ENCODE measurements at places on chromosomes 1 and 21. TPM values are rescaled to one million over a fixed set of nuclear protein-coding genes. Genes with fewer than 3 reads are reported as not detected.

DNA sequence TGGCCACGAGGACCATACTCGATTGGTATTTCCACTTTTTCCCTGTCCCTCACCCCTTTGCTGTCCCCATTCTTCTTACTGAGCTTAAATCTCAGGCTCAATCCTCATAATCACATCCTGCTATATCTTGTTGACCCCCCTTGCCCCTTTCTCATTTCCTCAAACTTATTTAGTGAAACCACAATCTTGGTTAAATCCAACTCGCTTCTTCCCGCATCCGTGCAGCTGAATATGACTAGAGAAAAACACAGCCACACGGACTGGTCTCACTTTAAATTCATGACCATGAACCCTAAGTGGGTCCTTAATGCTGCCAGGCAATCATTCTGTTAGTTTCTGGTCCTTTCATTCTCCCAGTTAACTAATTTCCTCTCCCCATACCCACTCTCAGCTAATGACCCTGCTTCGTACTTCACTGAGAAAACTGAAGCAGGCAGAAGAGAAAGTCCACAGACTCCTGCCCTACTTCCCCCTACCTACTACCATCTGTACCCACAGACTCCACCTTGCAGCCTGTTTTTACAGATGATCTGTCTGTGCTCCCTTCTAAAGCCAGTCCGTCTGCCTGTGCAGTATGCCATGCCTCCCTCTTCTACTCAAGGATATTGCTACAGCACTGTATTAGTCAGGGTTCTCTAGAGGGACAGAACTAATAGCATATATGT is 96.8 kb upstream of the LMO4 start:
- DNase-seq: no peak

GRCh38 chr21:34042735-34043134 is 30.6 kb upstream of the MRPS6 start:
- no peak for DNase-seq

Gene SERINC2
- 45.8 TPM for total RNA-seq

Gene GSTM1
- total RNA-seq: not detected

DNA sequence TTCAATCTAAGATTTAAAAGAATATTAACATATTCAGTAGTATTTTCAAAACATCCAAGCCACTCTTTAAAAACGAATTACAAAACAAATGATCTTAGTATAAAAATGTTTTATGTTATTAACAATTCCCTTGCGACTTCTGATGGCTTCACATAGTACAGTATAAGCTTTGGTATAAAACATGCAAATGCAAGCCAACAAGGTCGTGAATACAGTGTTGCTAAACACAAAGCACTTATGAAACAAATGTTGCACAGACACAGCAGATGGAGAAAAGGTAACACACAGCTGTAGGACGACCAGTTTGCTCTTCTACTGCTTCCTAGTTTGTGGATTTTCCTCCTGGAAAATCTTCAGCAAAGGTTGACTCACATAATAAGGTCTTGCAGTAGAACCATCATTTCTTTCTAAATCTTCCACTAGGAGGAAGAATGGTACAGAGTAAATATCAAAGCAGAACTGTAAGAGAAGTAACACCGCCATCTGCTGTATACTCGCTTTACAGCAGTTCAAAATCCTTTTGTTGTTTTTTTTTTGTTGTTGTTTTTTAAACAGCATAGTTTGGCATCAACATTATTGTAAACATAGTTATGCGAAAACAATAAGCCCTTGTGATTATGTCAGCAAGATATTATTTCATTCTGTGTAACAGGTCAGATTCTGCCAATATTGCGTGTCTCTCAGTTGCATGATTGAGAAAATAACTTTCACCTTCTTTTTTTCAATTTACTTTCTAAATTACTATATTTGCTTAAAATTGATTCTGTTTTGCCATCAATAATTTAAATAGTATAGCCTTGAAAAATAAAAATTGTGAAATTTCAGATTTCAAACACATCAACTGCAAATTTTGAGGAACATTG is 69.5 kb downstream of the LHX8 start:
- peak; percentile 16 for DNase-seq

- no peak for DNase-seq
Observed at GRCh38 chr1:245007852-245008251, 143.5 kb upstream of the HNRNPU start.

DNA sequence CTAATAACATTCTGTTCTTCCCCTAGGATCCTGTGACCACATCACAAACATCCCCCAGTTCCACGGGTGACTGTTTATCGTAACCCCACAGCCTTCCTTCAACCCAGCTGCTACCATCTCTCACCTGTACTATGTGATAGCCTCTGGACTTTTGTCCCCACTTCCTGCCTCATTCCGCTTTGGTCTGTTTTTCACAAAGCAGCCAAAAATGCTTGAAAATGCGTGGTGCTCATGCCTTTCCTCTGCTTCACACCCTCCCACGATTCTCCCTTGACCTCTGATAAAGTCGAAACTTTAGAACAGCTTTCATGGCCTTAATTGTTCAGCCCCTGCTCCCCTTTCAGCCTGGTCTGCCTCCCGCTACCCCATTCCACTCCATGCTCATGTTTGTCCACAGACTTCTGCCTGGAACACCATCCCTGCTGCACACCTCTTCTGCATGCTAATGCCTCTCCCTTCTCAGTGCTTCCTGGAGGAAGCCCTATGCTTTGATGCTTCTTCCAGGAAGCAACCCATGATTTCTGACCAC is 165.6 kb downstream of the PLPP3 start:
- no peak for DNase-seq

Gene TRPM2
- 1.7 TPM for total RNA-seq

Gene RHBG
- total RNA-seq: not detected

GRCh38 chr1:156075775-156076204 is 6.5 kb downstream of the MEX3A start:
- no peak for DNase-seq

DNA sequence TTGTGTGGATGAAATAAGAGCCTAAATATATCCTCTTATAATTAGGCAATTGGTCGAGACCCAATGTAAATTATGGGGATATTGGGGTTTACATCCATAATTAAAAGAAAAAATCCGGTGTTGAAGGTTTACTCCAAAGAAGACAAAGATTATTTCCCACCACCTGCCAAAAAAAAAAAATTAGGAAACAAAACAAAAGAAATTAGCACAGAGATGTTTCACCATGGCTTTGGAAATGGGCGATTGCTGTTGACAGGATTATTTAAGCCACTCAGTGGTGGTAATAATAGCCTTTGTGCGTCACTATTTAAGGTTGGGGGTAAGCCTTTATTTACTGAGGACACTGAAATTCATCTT is 585 bp upstream of the GLRX2 start:
- DNase-seq: no peak

DNA sequence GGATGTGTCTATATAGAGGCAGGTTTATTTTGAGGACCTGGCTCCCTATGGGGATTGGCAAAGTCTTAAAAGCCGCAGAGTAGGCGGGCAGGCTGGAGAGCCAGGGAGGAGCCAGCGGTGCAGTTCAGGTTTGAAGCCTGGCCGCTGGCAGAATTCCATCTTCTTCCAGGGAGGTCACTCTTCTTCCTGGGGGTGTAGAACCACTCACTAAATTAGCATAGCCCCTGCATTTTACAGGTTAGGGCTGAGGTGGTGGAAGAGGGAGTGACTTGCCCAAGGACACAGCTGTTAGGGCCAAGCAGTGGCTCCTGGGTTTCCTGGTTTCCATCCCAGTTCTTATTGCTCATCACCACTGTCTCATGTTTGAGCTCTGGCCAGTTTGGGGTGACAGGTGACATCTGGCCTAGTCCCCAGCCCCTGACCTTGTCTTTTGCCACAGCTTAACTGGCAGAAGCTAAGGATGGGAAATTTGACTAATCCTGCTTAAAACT is 1.4 kb downstream of the PINK1 start:
- no peak for DNase-seq

GRCh38 chr21:25551569-25551968 is 55.7 kb downstream of the MRPL39 start:
- no peak for DNase-seq

Gene OXCT2
- 15.0 TPM for total RNA-seq

- DNase-seq: no peak
Observed at GRCh38 chr1:16175610-16176553, 20.0 kb upstream of the EPHA2 start.

DNA sequence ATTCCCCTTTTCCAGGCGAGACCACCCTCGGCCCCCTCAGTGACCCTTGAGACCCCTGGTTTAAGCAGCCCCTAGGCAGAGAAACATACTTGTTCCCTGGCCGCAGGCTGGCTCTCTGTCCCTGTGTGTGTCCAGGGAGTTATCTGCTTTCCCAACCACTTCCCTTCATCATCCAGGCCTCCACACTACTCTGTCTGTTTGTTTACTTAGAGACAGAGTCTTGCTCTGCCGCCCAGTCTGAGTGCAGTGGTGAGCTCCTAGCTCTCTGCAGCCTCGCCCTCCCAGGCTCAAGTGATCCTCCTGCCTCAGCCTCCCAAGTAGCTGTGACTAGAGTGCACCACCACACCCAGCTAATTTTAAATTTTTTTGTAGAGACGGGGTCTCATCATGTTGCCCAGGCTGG is 5.8 kb upstream of the VWA1 start:
- no peak for DNase-seq

Gene SLC9C2
- total RNA-seq: not detected

Gene CLCC1
- 17.7 TPM for total RNA-seq

DNA sequence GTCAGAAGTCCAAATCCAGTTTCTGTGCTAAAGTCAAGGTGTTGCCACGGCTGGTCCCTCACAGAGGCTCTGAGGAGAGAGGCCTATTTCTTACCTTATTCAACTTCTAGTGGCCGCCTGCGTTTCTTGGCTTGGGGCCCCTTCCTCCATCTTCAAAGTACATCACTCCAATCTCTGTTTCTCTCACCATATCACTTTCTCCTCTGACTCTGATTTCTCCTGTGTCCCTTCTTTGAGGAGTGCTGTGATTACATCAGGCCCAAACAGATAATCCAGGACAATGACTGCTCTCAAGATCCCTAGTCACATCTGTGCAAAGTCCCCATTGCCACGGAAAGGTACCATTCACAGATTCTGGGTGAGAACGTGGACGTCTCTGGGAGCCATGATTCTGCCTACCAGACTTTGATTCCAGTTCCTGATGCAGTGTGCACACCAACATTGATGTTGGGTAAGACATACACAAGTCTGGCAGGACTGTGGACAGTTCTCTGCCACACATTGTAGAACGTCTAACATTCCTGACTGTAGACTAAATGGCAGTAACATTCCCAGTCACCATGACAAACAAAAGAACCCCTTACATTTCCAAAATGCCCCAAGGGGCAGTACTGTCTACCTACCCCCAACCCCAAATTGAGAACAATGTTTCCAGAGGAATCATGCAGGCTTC is 43.0 kb upstream of the ITPKB start:
- no peak for DNase-seq

Gene CLEC20A
- not detected for total RNA-seq

Gene FCGR3B
- total RNA-seq: not detected

DNA sequence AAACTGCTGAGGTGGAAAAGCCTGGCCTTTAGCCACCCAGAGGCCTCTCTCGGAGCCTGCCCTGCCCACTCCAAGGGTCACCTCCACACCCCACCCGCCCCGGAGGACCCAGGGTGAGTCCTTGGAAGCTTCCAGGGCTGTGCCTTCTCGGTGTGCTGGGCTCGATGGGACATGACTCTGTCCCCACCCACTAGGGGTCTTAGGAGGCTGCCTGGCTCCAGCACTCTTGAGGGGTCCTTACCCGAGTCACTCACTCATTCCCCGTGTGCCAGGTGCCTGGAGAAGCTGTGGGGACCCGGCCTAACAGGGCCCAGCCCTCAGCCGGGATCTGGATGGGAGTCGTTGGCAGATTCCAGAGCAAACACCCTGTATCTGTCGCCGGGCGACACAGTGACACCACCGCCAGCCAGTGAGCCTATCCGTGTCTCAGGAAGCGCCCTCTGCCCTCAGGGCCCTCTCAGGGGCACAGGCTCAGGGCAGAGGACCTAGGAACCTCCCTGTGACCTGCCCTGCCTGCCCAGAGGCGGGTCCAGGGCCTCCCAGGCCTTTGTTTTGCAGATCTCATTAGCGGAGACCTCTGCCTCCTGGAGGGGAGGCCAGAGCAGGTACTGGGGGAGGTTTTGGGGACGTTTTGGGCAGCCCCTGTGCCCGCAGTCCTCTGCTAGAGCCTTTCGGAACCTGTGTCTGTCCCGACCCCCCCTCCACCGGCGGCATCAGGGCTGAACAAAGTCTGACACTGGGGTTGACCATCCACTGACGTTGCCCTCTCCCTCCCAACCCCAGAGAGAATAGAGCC is 3.1 kb upstream of the PRKCZ start:
- DNase-seq: no peak

Gene BEND5
- 1.9 TPM for total RNA-seq

- no peak for DNase-seq
Observed at GRCh38 chr1:87129606-87130005, 199.1 kb upstream of the LMO4 start.

GRCh38 chr1:18290740-18291412 is 183.3 kb downstream of the IGSF21 start:
- DNase-seq: no peak

DNA sequence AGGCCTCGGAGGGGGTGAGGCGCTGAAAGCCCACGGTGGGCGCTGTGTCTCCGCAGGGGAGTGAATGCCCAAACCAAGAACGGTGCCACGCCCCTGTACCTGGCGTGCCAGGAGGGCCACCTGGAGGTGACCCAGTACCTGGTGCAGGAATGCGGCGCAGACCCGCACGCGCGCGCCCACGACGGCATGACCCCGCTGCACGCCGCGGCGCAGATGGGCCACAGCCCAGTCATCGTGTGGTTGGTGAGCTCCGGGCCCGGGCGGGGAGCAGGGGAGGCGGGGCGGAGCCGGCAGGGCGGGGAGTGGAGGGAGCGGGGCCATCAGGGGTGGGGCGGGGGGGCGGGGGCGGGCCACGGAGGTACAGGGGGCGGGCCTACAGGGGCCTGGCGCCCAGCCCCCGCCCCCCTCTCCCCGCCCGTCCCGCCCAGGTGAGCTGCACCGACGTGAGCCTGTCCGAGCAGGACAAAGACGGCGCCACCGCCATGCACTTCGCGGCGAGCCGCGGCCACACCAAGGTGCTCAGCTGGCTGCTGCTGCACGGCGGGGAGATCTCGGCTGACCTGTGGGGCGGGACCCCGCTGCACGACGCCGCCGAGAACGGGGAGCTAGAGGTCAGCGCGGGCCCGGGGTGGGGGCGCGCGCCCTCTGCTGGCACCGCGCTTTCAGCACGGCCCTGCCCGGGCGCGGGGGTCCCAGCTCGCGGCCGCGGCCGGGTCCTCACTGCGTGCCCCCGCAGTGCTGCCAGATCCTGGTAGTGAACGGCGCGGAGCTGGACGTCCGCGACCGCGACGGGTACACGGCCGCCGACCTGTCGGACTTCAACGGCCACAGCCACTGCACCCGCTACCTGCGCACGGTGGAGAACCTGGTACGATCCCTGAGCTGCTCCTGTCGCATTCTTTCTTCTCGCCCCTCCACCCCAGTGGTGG is 15.9 kb downstream of the ESPN start:
- no peak for DNase-seq

Gene CAMK1G
- not detected for total RNA-seq

- DNase-seq: peak; percentile 49
Observed at GRCh38 chr1:28392027-28392652, 22.6 kb downstream of the PHACTR4 start.

Gene REN
- 0.12 TPM for total RNA-seq

Gene TIAM1
- 3.6 TPM for total RNA-seq

- no peak for DNase-seq
Observed at GRCh38 chr1:228032041-228032440, 25.2 kb downstream of the WNT3A start.

Gene LRRN2
- 5.4 TPM for total RNA-seq
